Central memory CD4-positive, alpha-beta T cell (primary cell): ENCODE measurements at places on chromosomes 13 and 19.

GRCh38 chr19:10086591-10087192 lies 575 bp downstream of the SHFL start:
- no peak for DNase-seq

DNA sequence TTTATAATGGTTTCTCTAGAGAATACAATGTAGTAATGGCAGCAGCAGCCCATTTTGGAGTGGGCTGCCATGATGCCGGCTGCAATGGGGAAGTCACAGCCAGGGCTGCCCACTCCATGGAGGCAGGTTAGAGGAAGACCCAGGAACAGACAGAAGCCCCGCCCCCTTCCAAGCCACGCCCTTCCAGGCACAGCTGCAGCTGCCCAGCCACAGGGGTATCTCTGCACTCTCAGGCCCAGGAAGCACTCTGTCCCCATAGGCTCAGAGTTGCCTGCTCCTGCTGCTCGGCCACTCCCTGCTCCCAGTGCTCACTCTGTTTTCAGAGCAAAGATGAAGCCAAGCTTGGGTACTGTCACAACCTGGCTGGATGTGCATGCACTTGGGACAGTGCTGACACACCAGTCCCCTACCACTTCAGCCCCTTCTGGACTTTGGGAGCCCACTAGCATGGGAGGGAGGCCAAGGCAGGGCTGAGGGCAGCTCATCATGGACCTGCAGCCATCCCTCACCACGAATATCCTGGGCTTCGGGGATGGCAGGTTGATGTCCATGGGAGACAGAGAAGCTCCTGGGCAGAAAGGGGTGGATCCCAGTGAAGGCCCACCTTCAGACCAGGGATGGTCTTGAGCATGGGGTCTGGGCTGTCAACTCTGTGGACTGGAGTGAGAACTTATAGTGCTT lies 1224.2 kb downstream of the SLITRK5 start:
- no peak for DNase-seq

DNA sequence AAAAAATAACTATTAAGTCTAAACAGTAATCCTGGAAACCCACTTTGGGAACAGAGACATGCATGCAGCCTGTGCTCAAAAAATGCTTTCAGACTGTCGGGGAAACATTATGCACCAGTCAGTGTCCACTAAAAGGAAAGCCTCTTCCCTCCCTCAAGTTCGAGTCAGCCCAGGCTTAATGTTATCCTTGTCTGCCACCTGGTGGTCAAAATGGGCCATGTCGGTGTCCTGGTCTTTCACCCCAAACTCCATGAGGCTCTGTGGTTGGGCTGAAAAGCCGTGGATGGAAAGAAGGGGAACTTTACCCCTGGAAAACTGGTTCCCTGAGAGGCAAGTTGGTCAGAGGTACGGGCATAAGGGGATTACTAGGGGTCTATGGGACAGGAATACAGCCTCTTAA lies 88.4 kb upstream of the ZNF492 start:
- DNase-seq, result no peak

- DNase-seq, result no peak
Observed at GRCh38 chr19:15576526-15577156, 38.4 kb upstream of the CYP4F8 start.

- no peak for DNase-seq
Observed at GRCh38 chr19:6524311-6524710, 6.5 kb upstream of the TNFSF9 start.

GRCh38 chr19:4575267-4576015 lies 16.0 kb upstream of the SEMA6B start:
- no peak for DNase-seq

- no peak for DNase-seq
Observed at GRCh38 chr13:37390735-37391134, 207.8 kb downstream of the POSTN start.

DNA sequence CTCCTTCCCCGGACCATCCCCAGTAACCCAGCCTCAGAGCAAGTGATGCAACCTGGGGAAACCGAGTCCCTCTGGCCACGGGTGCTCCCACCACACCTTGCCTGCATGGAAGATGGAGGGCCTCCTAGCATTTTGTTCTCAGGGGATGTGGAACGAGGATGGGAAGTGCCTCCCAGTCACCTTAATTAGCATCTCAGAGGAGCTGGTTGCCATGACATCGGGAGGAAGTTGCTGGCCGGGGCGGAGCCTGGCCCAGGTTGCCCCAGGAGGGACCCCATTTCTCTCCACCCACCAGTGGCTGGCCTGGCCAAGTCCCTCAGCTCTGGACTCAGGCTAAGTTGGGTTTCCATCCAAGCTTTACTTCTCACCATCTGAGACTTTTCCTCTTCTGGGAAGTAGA lies 24.1 kb upstream of the PTPRS start:
- no peak for DNase-seq

DNA sequence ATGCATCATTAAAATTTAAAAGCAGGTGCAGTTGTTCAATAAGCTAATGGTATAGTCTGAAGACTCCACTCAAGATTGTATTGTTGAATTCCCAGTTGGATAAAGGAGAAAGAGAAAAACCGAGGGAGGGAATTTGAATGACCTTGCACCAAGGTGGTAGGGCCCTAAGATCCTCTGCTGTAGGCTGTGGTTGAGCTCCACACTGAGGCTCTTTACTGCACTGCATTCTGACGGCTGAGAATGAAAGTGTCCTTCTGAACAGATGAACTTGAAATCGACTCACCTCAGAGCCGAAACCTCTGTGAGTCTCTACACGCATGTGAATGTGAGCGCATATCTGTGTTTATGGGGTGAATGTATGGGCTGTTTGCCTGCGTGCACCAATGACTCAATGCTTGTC lies 388.9 kb upstream of the DACH1 start:
- no peak for DNase-seq

GRCh38 chr13:44368062-44368591 lies 5.5 kb upstream of the SERP2 start:
- no peak for DNase-seq

- no peak for DNase-seq
Observed at GRCh38 chr13:21932996-21933395, 262.1 kb downstream of the FGF9 start.

GRCh38 chr19:58554494-58555368 lies at the start of gene CHMP2A:
TSS of gene CHMP2A (minus strand) at chr19:58555105. CDS start at chr19:58554212, 893 bp downstream.
- peak; percentile 95 for DNase-seq

- DNase-seq, result peak; percentile 50
Observed at GRCh38 chr19:13840305-13841085, 36.4 kb upstream of the NANOS3 start.

- no peak for DNase-seq
Observed at GRCh38 chr13:109389892-109390345, 396.5 kb downstream of the IRS2 start.

DNA sequence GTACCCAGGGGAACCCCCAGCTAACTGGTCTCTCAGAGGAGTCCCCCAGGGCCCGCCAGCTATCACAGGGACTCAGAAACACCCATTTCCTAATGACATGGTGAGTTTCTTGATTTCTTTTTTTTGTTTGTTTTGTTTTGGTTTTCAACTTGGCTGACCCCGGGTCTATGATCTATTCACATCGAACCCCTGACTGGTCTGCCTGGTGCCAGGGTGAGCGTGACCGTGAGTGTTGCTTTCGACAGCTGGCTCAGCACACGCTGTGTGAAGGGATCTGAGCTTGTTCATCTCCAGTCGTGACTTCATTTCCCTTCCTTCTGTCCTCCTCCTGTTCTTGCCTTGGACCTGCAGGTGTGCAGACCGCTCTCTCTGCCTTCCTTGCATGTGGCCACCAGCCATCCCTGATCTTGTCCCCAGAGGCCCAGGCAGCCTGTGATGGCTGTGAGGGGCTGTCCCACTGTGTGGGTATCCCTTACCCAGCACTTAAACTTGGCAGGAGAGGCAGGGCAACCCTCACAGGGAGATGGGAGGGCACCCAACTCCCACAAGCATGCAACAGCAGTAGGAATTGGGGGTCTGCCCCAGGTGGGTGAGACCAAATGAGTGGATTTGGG lies 26.2 kb downstream of the TMEM161A start:
- no peak for DNase-seq

DNA sequence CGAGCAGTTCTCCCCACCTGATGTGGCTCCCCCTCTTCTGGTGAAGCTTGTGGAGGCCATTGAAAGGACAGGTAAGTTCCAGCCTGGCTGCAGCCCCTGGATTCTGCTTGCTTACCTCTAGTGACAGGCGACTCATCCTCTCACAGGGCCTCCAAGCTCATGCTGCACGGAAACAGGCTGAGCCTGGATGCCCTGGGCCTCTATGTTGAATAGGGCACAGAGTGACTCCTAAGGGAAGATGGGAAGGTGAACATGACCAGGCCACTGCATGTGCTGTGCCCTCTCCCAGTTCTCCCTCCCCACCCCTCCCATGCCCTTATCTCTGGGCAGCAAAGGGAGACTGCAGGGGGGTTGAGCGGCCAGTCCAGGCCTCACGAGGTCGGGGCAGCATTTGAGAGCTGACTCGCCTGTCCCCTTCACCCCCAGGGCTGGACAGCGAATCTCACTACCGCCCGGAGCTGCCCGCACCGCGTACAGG lies 7.6 kb downstream of the PIK3R2 start:
- no peak for DNase-seq

GRCh38 chr13:110626521-110626920 lies 11.2 kb downstream of the NAXD start:
- no peak for DNase-seq

DNA sequence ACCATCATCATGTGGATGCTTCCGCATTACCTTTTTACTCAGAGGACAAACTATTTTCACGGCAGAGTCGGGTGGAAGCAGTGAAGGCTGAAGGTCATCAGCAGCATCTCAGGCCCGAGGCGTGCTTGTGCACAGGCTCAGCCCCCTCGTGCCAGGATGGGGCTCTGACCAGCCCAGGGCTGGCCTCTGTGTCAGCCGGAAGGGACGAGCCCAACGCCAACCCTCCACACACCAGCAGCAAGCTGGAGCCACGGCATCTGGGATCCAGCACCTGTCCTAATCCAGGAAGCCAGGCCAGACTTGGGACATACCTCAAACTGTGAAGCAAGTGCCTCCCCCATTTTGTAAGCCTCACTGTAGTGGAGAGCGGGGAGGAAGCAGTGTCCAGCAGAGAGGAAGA lies 11.1 kb downstream of the MICOS13 start:
- DNase-seq, result no peak

DNA sequence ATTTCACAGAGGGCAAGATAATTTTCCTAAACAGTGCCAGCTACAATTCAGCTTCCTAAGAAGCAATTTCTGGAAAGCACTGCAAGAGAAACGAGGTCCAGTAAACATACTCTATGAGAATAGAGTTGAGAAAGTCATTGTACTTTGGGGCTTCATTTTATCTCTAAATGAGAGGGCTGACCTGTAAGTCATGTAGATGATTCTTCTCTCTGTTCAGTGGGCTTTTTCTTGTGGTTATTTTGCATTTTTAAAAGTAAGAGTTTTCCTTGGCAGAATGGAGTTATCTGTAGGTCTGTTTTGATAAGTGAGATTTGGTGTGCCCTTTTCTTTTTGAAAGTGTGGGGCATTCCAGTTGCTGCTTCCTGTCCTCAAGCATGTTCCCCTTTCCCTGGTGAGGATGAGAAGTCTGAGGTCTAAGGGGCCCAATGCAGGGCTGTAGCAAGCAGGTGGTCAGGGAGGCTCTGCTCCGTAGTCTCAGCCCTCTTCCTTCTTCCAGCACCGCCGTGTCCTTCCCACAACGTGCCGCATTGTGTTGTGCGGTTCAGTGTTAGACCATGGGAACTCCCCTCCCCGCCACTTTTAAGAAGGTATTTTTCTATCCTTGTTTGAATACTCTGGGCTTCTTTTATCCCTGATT lies 86.3 kb downstream of the ARHGEF7 start:
- no peak for DNase-seq

GRCh38 chr19:18437491-18438330 lies at the start of gene ISYNA1:
TSS of gene ISYNA1 (minus strand) at chr19:18438133. CDS start at chr19:18437979, 154 bp downstream.
- peak; percentile 29 for DNase-seq

DNA sequence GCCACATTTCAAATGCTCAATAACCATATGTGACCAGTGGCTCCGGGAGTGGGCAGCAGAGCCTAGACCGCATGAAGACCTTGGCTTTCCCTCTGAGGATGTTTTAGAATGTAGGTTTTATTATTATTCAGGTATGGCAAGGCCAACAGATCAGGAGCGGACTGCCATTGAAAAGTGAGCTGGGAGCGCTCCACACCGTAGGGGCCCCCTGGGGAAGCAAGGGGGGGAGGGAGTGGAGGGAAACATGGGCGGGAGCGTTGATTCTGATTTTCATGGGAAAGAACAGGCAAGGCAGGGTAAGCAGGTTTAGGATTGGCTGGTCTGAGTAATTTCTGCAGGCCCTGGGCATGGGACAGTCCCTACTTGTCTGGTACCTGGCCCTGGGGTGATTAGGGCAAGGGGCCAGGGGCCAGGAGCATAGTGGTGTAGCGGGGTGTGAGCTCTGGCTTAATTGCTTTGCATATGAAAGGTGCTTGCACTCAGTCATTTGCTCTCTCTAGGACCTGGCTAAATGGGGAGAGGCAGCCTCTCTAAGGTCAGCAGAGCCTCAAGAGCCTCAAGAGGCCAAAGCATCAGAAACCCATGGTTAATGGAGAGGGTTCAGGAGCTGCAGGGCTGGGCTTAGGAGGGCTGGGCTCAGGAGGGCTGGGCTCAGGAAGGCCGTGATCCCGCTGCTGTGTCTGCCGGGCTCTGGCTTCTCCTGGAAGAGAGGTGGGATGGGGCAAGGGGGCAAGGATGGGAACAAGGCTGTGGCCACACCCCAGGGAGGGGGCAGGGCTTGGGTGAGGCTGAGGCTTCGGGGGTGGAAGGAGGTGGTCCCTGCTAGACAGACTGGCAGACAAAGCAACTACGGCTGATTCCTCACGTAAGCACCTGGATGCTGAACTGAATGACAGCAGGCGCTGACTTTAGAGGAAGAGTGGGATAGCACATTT lies 82.0 kb upstream of the WASF3 start:
- DNase-seq, result no peak

DNA sequence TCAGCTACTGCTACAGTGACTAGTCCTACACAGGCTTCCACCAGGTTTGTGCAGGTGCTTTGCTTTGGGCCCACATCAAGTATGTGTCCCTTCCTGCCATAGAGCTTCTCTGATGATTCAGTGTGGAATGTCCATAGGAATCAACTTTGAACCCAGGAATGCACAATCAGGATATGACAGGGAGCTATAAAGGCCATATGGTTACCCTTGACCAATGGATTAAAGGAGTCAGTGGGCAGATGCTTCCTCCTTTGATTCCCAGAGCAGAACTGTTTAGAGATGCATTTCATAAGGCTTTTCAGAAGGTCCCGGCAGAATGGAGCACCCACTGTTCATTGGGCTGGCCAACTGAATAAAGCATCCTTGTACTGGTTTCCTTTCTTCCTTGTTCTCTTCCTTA lies 145.2 kb upstream of the WASF3 start:
- DNase-seq, result no peak

GRCh38 chr13:71303144-71303543 lies 563.9 kb downstream of the DACH1 start:
- no peak for DNase-seq

GRCh38 chr13:39130301-39130700 lies 92.0 kb downstream of the NHLRC3 start:
- DNase-seq, result no peak

DNA sequence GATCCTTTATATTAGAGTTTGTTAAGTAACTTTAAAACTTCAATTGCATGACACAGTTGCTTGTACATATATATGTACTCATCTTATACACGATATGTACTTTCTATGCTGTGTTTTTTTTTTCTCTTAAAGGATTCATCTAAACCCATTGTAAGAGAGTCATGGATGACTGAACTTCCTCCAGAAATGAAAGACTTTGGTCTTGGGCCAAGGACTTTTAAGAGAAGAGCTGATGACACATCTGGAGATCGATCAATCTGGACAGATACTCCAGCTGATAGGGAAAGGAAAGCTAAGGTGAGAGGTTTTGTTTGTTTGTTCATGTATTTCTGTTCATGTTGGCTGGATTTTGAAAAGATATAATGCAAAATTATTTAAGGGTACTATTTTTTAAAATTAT lies 26.0 kb downstream of the GPALPP1 start:
- no peak for DNase-seq

GRCh38 chr19:1264801-1265614 lies 4.1 kb upstream of the CIRBP start:
- no peak for DNase-seq

GRCh38 chr13:50080203-50080910 lies 65.1 kb downstream of the KCNRG start:
- peak; percentile 63 for DNase-seq
